Activated naive CD4-positive, alpha-beta T cell treated with anti-CD3 and anti-CD28 coated beads, Interleukin-2, amount 50 U/mL, for 16 hours (primary cell): ENCODE measurements at places on chromosomes 4 and X.

DNA sequence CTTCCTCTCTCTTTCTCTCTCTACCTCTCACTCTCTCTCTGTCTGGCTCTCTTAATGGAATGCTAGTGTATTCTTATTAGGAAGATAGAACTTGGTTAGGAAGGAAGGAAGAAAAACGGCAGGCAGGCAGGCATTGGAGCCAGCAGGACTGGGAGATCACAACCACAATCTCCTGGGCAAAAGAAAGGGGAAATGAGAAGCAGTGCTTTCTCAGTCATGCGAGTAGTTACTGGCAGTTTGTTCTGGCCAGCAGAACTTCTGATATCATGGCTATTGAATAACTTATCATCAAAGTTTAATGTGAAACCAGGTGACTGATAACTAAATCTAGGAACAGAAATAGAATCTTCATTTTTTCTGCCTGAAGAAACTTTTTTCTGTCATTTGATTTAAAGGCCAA, 60.9 kb upstream of the PAGE1 start:
- DNase-seq = no peak

DNA sequence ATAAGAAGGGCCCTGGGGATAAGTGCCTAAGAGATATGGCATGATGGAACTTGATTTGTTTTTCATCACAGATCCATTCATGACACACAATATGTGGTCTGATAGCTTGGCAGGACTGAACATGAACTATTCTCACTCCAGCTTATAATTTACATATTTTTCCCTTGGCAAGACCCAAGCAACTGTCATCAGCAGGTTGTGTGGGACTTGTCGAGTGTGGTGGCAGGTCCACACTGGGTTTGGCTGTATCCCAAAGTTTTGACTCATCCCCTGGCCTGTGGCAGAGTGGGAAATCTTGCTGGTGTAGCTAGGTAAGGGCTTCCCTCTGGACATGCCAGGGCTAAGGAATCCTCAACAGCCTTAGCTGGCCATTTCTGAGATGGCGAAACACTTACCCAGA, 81.0 kb upstream of the STIM2 start:
- DNase-seq = no peak

- DNase-seq = no peak
Observed at GRCh38 chr4:24765376-24765988, 29.9 kb upstream of the SOD3 start.

DNA sequence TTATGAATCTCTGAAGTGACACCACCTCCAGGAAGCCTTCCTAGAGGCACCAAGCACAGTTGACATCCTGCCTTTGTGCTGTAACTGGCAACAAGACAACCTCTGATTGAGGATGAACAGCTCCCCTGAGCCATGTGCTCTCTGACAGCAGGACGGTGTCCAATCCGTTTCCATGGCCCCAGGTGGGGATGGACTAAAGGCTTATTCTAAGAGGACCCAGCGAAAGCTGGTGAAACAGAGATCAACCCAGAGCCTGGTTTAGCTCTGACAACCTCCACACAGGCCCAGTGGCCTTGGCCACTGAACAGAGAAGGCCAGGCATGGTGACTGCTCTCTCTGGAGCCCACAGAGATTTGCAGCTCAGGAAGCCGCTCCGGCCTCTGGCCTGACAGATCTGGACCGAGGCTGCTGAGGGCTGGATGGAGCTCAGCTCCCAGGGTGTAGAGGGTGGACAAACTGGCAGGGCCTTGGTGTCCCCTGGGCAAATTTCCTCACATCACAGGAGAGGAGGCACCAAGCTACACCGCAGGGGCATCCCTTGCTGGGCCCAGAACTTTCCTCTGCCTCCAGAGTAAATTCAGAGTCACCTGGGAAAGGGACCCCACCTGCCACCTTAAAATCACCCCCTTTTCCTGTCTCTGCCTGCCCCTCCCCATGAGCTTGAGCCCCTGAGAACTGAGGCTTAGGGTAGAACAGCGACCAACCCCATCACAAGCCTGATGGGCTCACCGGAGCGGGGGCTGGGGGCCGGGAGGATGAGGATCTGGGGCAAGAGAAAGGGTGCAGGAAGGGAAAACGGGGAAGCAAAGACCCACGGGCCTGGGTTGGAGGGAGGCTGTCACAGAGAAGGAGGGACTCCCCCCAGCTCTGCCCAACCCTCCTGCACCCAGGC, 40.2 kb downstream of the HMX1 start:
- DNase-seq = no peak

DNA sequence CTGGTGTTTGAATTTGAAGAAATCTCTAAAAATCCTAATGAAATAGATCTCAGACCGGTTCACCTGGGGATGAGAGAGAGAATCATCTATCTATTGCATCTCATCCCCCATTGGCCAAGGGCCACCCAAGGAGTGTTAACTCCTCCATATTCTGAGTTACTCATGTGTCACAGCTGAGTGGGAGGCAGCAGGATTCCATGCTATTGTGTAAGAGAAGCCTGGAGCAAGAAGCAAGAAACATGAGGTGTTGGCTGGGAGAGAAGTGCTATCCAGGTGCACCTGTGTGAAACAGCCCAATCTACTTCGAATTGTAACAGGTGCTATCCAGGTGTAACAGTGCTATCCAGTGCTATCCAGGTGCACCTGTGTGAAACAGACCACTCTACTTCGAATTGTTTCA, 150.3 kb upstream of the MAOA start:
- DNase-seq = no peak

- no peak for DNase-seq
Observed at GRCh38 chr4:173005912-173006633, 162.5 kb upstream of the GALNT7 start.

DNA sequence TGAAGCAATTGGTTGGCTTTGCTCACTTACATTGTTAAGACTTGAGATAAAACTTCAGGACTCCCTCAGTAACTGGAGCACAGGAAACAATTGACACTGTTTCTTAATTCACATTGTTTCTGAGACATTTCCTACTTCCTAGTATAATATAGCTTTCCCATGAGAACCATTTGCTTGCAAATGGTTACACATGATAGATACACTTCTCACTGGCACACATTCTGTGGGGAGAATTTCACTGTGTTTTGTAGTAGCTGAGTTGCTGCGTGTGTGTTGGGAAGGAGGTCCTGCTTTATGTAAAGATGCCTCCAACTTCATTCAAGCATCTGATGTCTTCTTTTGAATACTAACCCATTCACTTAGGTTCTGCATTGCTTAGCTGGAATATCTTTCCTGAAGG, 85.3 kb upstream of the SLC4A4 start:
- no peak for DNase-seq

DNA sequence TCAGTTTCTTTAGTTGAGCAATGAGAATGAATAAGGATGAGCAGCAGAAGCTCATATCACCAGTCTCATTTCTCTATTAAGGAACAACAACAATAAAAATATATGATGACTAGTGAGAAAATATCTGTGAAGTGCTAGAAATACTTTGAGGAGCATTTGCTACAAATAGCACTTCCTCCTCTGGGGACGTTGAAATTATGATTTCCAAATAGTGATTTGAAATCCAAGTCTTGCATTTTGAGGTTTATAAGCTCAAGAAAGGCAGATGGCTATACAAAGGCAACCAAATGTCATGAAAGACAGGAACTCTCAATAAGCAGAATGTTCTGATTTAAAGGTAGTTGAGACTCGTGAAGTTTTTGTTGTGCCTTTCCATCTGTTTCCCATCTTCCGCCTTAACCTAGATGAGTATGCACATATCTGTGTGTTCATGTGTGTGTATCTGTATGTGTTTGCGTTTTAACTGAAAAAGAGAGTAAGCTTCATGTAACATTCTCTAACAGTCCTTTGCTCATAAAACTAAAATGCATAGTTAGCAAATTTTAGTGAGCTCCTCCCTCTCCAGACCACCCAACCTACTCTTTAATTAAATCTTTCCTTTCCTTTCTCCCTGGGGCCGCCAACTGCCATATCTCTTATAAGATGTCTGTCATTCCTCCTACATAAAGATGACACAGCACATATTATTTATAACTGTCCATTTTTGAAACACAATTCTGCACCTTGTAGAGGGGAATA, 222.6 kb upstream of the RASGEF1B start:
- no peak for DNase-seq

DNA sequence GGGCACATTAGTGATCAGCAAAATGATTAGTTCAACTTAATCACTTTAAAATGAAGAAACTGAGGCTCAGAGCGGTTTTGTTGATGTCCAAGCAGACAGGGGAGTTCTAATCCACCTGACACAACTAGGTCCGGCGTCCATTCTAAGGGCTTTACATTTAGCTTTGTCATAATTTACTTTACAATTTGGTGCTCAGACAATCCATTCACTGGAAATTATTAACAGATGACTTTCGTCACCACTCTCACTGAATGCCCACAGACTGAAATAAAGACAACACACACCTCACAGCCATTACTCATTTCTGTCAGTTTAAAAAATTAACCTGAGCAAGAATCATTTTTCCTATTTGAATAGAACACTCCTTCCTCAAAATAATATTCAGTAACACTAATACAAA, 10.8 kb downstream of the NR3C2 start:
- DNase-seq = no peak

- no peak for DNase-seq
Observed at GRCh38 chr4:38802561-38803355, 1.8 kb downstream of the TLR1 start.

- no peak for DNase-seq
Observed at GRCh38 chr4:121227341-121227792, 63.2 kb upstream of the TNIP3 start.

DNA sequence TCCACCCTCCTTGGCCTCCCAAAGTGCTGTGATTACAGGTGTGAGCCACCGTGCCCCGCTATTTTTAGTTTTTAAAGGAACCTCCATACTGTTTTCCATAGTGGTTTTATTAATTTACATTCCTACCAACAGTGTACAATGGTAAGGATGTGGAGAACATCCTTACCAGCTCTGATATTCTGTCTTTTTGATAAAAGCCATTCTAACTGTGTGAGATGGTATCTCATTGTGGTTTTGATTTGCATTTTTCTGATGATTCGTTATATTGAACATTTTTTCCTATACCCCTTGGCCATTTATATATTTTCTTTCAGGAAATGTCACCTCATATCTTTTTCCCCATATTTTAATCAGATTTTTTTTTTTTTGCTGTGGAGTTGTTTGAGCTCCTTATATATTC, 14.2 kb upstream of the TLR2 start:
- no peak for DNase-seq

GRCh38 chr4:6065934-6066590, 47.8 kb upstream of the C4orf50 start:
- DNase-seq = no peak

- no peak for DNase-seq
Observed at GRCh38 chrX:40314070-40314469, 216.3 kb upstream of the BCOR start.

DNA sequence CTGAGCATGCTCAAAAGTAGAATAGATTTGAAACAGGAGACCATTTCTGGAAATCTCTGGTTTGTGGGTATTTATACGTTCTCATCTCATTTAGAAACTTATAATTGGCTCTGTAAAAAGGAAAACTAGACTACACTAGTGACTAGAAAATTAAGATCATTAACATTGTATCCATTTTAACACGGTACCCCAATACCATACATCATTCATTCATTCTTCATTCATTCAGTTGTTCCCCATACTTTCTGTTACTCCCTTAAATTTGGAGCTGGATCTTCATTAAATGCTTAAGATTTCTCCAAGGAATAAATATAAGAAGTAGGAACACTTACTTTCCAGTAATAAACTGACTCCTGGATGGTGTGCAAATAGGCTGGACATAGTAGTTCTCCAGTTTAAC, 1.3 kb downstream of the ARSJ start:
- no peak for DNase-seq

DNA sequence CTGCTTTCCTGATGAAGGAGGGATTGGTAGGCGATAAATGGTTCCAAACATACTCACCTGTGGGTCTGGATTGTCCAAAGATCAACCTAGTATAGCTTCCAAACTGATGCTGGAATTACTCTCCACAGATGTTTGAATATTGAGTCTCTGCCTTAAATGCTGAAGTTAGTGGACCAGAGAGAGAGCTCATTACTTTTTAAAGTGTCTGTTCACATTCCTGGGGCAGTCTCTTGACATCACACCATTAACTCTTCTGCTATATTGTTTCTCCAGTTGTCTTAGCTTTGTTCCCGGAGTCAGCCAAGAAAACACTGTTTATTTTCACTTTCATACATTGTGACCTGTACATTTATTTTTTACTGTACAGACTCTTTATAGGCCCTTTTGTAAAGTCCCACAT, 35.4 kb downstream of the ARHGEF38 start:
- no peak for DNase-seq

GRCh38 chr4:184190711-184191110, 27.0 kb downstream of the ENPP6 start:
- no peak for DNase-seq

GRCh38 chr4:152225680-152226079, 310.2 kb downstream of the FBXW7 start:
- DNase-seq = no peak

- DNase-seq = peak; percentile 54
Observed at GRCh38 chr4:88457307-88458103, 586 bp downstream of the HERC5 start.

DNA sequence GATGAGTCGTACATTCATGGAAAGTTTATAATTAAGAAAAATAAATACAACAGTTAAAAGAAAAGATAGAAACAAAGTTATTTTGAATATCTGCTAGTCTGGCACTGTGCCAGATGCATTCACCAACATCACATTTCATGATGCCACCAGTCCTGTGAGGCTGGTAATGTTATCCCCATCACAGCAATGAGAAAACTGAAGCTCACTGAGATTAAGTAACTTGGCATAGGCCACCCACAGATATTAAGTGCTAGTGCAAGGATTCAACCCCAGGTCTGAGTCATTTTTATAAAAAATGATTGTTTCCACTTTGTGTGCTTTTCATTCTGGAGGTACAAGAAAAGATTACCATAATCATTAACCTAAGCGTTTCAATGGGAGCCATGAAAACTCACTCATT, 65.0 kb upstream of the IL15 start:
- DNase-seq = no peak

GRCh38 chrX:17602245-17602644, 135.0 kb upstream of the SCML1 start:
- DNase-seq = no peak

- DNase-seq = peak; percentile 71
Observed at GRCh38 chrX:46796574-46797191, 37.8 kb upstream of the SLC9A7 start.

GRCh38 chrX:132209527-132209926, 9.7 kb downstream of the RAP2C start:
- DNase-seq = no peak
